Activated T-cell treated with anti-CD3 and anti-CD28 coated beads, Interleukin-2, amount 50 U/mL, for 72 hours (primary cell): ENCODE measurements at places on chromosomes 2 and 18. TPM values are rescaled to one million over a fixed set of nuclear protein-coding genes. Genes with fewer than 3 reads are reported as not detected.

DNA sequence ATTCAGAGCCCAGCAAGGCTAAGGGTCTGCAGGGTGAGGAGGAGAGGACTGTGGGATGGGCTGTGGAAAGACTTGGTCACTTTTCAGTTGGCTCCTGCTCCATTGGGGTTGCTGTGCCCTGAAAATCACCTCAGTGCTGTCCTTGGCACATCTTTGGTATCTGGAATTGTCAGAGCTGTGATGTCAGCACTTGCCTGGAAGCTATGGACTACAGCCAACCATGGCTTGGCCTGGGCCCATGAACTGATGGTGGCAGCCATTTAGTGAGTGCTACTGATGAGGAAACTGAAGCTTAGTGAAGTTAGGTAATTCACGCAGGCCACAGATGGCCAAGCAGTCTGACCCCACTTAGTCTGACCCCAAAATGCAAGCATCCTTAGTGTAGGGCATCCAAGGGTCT, 121.8 kb upstream of the SERPINE2 start:
- H3K27me3 ChIP-seq = peaks cover 25% of the 10 kb centered on the region
- H3K27ac ChIP-seq = no peak overlapping the region
- H3K4me1 ChIP-seq = no peaks in the 10 kb centered on the region
- DNase-seq = no peak

DNA sequence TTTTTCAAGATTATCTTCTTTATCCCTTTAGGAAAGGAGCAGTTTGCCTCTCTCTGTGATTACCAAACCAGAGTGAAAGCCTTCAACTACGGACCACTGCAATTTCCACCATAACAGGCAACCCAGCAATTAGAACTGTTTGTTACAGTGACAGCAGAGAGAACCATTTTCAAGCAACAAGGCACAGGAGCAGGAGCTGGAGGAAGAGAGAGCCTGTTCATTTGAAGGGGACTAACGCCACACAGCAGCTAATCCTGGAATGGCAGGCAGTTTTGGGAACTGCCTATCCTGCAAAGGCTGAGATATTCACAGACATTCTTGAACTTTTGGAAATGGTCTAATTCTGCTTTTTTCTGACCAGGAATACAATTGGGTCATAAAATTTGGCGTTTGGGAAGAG, 1541.9 kb upstream of the PIK3C3 start:
- no peaks in the 10 kb centered on the region for H3K27me3 ChIP-seq
- no peak overlapping the region for H3K27ac ChIP-seq
- DNase-seq = no peak
- no peaks in the 10 kb centered on the region for H3K36me3 ChIP-seq
- no peaks in the 10 kb centered on the region for H3K4me1 ChIP-seq
- H3K4me3 ChIP-seq = no peak overlapping the region

GRCh38 chr2:64629329-64629781, 24.4 kb downstream of the SERTAD2 start:
- no peaks in the 10 kb centered on the region for H3K4me1 ChIP-seq
- no peak overlapping the region for H3K4me3 ChIP-seq
- DNase-seq = no peak

GRCh38 chr2:37839991-37840390, 85.1 kb upstream of the RMDN2 start:
- H3K4me3 ChIP-seq = no peak overlapping the region
- H3K4me1 ChIP-seq = peaks cover 14% of the 10 kb centered on the region
- H3K27ac ChIP-seq = no peak overlapping the region
- H3K27me3 ChIP-seq = peaks cover 24% of the 10 kb centered on the region
- no peaks in the 10 kb centered on the region for H3K36me3 ChIP-seq

- peak overlapping the region; percentile 85 for H3K27ac ChIP-seq
- H3K27me3 ChIP-seq = no peaks in the 10 kb centered on the region
- H3K4me1 ChIP-seq = peaks cover 95% of the 10 kb centered on the region
- peaks cover 2% of the 10 kb centered on the region for H3K36me3 ChIP-seq
- peak overlapping the region; percentile 56 for H3K4me3 ChIP-seq
Measured at GRCh38 chr2:203890733-203891132, 23.2 kb downstream of the CTLA4 start.

GRCh38 chr2:229888031-229888430, 33.8 kb downstream of the TRIP12 start:
- no peaks in the 10 kb centered on the region for H3K27me3 ChIP-seq
- peaks cover 2% of the 10 kb centered on the region for H3K36me3 ChIP-seq
- H3K27ac ChIP-seq = peak overlapping the region; percentile 14
- no peak for DNase-seq
- H3K4me3 ChIP-seq = no peak overlapping the region
- peaks cover 37% of the 10 kb centered on the region for H3K4me1 ChIP-seq

DNA sequence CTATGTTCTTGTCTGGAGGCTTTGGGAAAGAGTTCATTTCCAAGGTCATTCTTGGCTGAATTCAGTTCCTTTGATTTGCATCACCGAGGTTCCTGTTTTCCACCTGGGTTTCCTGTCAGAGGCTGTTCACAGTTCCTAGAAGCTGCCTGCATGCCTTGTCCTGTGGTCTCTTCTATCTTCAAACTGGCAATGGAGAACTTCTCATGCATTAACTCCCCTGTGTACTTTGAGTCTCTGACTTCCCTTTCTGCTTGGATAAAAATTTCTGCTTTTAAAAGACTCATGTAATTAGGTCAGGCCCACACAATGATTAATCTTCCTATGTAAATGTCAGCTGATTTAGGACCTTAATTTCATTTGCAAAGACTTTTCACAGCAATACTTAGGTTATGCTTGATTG, 499.3 kb upstream of the FANCL start:
- no peaks in the 10 kb centered on the region for H3K27me3 ChIP-seq
- DNase-seq = no peak
- H3K4me3 ChIP-seq = no peak overlapping the region
- H3K4me1 ChIP-seq = no peaks in the 10 kb centered on the region

- no peak for DNase-seq
- H3K27me3 ChIP-seq = peaks cover 4% of the 10 kb centered on the region
- H3K4me3 ChIP-seq = no peak overlapping the region
- H3K27ac ChIP-seq = no peak overlapping the region
Measured at GRCh38 chr2:223055836-223056235, 3.8 kb downstream of the KCNE4 start.

GRCh38 chr2:88517759-88518201, 65.3 kb upstream of the FOXI3 start:
- peaks cover 13% of the 10 kb centered on the region for H3K27me3 ChIP-seq
- no peaks in the 10 kb centered on the region for H3K36me3 ChIP-seq
- no peak overlapping the region for H3K4me3 ChIP-seq
- H3K27ac ChIP-seq = no peak overlapping the region
- no peak for DNase-seq
- H3K4me1 ChIP-seq = no peaks in the 10 kb centered on the region

- H3K4me3 ChIP-seq = no peak overlapping the region
- no peak for DNase-seq
- peaks cover 9% of the 10 kb centered on the region for H3K27me3 ChIP-seq
- no peaks in the 10 kb centered on the region for H3K4me1 ChIP-seq
Measured at GRCh38 chr2:41701231-41701630, 346.6 kb upstream of the PKDCC start.

- H3K27me3 ChIP-seq = no peaks in the 10 kb centered on the region
- peaks cover 37% of the 10 kb centered on the region for H3K4me1 ChIP-seq
- H3K27ac ChIP-seq = no peak overlapping the region
- no peak for DNase-seq
Measured at GRCh38 chr18:13354402-13354801, 135.8 kb downstream of the LDLRAD4 start.

DNA sequence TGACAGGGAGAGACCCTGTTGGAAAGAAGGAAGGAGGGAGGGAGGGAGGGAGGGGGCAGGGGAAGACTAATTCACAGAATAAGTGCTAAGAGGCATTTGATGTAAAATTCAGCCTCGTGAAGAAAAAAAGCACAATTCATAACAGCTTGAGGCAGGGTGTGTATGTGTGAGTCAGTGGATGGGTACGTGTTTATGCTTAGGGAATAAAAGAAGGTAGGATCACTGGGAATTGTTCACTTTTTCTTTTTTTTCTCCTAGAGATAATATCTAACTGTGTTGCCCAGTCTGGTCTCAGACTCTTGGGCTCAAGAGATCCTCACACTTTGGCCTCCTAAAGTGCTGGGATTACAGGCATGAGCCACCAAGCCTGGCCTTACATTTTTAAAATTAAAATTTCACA, 39.2 kb downstream of the WDR33 start:
- no peaks in the 10 kb centered on the region for H3K27me3 ChIP-seq
- no peak for DNase-seq
- H3K27ac ChIP-seq = no peak overlapping the region

- H3K27me3 ChIP-seq = no peaks in the 10 kb centered on the region
- no peak for DNase-seq
- H3K4me1 ChIP-seq = no peaks in the 10 kb centered on the region
- H3K36me3 ChIP-seq = no peaks in the 10 kb centered on the region
- no peak overlapping the region for H3K27ac ChIP-seq
- no peak overlapping the region for H3K4me3 ChIP-seq
Measured at GRCh38 chr2:66198873-66199272, 236.1 kb upstream of the MEIS1 start.

DNA sequence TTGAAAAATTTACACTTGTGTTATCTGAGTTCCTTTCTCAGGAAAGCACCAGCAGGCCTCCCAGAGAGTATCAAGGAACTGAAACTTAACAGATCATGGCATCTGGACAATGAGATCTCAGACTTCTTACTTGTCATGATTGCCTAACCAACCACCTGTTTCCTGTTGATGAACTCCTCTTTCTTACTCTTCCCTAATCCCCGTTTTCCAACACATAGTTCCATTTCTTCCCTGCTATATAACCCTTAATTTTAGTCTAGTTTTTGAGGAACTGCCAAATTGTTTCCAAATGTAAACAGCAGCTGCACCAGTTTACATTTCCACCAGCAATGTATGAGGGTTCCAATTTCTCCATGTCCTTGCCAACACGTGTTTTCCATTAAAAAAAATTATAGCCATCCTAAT, 6.1 kb upstream of the FAM171B start:
- H3K4me1 ChIP-seq = no peaks in the 10 kb centered on the region
- DNase-seq = no peak
- no peak overlapping the region for H3K4me3 ChIP-seq
- H3K27me3 ChIP-seq = peaks cover 31% of the 10 kb centered on the region
- no peak overlapping the region for H3K27ac ChIP-seq
- peaks cover 4% of the 10 kb centered on the region for H3K36me3 ChIP-seq

DNA sequence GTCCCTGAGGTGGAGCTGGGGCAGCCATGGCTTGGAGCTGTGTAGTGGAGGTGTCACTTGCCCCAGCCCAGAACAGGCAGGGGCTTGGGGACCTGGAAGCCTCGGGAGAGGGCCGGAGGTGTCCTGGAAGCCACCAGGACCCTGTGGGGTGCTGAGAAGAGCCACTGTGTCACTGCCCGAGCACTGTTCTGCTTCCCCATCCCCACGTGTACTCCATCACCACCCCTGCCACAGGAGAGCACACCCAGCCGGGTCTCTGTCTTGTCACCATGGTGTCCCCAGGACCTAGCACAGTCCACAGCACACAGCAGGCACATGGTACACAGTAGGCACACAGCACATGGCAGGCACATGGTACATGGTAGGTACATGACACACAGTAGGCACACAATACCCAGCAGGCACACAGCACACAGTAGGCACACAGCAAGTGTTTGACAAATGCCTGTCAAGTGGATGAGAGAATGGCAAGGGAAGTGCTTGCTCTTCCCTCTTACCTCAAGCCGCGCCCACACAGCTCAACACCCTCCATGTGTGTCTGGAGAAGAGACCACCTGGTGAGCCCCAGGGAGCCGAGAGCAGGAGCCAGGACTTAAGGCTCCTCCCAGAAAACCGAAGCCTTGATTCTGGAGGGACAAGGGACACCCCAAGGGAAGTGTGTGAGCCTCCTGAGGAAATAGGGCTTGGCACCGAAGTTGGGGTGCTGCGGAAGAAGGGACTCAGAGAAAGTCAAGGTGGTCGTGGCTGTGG, 13.3 kb downstream of the MBP start:
- H3K27me3 ChIP-seq = no peaks in the 10 kb centered on the region
- H3K4me3 ChIP-seq = no peak overlapping the region
- H3K4me1 ChIP-seq = peaks cover 86% of the 10 kb centered on the region
- no peak for DNase-seq

DNA sequence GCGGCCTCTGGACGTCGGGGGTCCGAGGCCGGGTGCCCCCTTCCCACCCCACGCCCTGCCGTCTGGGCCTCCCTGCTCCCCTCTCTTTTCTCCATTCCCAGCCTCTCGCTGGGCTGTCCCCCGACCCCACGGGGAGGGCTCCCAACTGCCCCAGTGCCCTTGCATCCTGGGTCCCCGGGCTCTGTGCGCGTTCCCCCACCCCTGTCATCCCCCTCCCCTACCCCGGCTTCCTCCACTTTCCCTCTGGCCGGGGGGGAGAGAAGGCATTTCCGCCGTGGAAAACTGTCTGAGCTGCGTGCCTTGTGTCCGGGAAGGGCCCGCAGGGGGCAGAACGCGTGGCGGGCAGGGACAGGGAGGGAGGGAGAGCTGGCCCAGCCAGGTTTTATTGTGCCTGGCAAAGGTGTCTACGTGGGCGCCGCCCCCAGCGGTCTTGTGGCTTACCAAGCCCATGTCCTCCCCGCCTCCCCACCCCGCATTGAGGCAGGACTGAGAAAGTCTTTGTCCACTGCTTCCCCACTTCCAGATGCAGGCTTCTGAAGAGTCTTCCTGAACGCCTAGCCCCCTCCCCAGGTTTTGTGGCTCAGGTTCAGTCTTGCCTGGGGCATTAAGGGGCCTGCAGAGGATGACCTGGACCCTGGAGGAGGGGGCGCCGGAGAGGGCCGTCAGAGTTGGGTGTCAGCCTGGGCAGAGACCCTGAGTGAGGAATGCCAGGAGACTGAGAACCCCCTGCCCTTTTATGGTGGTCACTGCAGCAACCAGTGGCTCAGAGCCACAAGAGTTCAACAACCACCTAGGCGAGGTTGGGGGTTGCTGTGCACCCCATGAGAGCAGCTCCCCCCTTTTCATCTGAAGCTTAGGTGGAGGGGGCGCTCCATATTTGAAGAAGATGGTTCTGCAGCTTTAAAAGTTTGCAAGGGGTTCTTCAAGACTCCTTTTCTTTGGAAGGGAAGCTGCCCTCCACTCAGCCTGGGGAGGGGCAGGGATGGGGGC, 1.3 kb downstream of the ITM2C start:
- peak overlapping the region; percentile 95 for H3K4me3 ChIP-seq
- peaks cover 2% of the 10 kb centered on the region for H3K36me3 ChIP-seq
- H3K27ac ChIP-seq = no peak overlapping the region
- peaks cover 22% of the 10 kb centered on the region for H3K27me3 ChIP-seq
- peak; percentile 38 for DNase-seq
- H3K4me1 ChIP-seq = peaks cover 49% of the 10 kb centered on the region

DNA sequence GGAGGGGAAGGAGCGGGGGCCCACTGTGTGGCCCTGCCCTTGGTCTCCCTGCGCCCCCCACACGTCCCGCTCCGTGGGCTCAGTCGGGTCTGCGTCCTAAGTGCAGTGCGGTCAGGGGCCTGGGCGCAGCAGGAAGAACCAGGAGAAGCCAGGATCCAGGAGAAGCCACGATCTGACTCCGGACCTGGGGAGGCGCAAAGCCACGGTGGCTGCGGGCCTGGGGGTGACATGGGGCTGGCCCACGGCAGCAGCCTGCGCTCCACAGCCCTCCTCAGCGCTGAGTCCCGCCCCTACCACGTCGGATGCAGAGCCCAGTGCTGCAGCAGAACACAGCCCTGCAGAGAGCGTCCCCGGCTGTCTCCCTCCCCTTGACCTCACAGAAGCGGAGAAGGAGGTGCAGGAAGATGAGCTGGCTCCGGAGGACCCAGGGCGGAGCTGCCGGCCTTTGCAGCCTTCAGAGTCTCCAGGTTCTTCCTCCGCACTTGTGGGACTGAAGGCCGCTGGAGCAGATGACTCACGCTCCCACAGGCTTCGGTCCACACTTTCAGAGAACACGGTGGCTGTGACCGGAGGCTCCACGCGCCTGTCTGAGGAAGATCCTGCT, 589.2 kb upstream of the SALL3 start:
- no peaks in the 10 kb centered on the region for H3K27me3 ChIP-seq
- H3K4me1 ChIP-seq = no peaks in the 10 kb centered on the region
- H3K4me3 ChIP-seq = no peak overlapping the region
- no peak for DNase-seq
- H3K36me3 ChIP-seq = no peaks in the 10 kb centered on the region
- no peak overlapping the region for H3K27ac ChIP-seq

Gene LNPK
- total RNA-seq = 26.5 TPM

Gene WDR12
- total RNA-seq = 67.6 TPM

Gene TRIB2
- total RNA-seq = 4.1 TPM

Gene PGAP1
- total RNA-seq = 22.5 TPM

Gene EGR4
- total RNA-seq = 1.6 TPM
